ENCODE measurements at places on chromosomes 1 and 21.
A peak's percentile ranks its signal among the peaks of the same experiment; 100 is the strongest.

DNA sequence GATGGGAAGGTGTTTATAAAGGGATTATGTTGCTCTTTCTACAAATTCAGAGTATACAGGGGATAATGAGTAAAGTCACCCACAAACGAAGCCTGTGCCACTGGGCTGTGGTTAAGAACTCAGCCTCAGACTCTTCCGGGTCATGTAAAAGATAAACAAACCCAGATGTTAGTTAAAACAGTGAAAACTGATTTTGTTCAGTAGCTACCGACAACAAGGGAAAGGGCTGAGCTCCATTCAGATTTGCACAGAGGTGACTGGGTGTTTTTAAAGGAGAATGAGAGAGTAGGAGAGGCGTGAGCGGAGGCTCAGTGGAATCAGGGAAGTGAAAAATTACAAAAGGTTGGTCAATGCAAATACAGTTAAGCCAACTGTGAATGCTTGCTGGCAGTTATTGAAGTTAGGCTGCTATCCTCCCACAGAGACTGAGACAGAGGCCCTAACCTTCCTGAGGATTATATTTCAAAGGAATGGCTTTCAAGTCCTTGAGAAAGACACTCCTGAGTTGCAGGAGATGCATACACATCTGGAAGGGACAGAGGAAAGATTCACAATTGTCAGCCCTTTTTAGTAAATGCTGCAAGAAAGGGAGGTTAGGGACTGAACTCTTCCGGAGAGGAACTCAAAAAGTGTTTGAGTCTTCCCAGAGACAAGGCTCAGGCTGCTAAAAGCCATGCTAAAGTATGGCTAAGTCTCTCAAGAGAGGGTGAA is 29.9 kb upstream of the SAMD13 start:
- DNase-seq, result no peak

DNA sequence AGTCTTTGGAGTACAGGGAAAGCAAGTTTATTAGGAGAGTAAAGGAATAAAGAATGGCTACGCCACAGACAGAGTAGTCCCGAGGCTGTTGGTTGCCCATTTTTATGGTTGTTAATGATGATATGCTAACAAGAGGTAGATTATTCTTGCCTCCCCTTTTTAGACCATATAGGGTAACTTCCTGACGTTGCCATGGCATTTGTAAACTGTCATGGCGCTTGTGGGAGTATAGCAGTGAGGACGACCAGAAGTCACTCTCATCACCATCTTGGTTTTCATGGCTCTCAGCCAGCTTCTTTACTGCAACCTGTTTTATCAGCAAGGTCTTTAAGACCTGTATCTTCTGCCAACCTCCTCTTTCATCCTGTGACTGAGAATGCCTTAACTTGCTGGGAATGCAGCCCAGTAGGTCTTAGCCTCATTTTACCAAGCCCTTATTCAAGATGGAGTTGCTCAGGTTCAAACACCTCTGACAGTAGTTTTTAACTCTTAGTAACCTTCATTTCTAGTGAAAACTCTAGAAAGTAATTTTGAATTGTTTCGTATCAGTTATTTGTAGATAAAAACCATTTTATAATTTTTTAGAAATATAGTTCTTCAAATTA is 26.2 kb downstream of the TCP10L start:
- no peak for DNase-seq

DNA sequence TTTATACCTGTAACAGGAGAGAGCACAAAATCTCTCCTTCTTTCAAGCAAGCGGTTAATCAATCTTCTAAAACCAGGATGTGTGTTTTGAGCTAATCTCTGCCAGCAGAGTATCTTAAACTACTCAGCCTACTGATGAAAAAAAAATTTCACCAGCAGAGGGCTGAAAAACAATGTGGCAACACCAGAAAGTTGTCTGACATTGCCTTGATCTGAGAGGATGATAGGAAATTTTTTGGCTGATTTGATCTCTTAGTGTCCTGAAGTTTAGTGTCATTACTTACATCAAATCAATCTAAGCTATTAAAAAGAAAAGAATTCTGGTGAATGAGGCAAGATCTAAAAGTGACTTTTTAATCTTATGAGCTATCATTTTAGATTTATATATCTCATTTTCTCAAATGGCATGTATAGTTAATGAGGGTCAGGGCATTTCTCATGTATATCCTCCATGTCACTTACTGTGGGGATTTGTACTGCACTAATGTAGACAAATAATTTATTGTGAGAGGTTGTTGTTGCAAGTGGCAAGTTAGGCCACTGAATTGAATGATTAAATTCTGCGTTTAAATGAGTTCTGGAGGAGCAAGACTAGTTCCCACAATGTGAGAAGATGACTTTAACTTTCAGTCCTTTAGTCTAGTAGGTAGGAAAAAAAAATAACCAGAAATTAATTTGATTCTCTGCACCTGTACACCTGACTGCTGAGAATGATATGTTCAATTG is 10.9 kb downstream of the ADAMTS1 start:
- no peak for DNase-seq

DNA sequence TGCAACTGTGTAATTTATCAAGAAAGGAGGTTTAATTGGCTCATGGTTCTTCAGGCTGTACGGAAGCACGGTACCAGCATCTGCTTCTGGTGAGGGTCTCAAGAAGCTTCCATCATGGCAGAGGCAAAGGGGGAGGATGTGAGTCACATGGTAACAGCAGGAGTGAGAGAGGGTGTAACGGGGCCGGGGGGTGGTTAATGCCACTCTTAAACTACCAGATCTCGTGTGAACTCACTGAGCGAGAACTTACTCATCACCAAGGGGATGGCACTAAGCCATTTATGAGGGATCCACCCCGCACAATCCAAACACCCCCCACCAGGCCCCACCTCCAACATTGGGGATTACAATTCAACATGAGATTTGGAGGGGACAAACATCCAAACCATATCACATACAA is 21.0 kb upstream of the IFFO2 start:
- DNase-seq, result no peak

- peak; percentile 23 for DNase-seq
These were observed 26.8 kb downstream of the TMEM201 start for GRCh38 chr1:9615316-9616063.

DNA sequence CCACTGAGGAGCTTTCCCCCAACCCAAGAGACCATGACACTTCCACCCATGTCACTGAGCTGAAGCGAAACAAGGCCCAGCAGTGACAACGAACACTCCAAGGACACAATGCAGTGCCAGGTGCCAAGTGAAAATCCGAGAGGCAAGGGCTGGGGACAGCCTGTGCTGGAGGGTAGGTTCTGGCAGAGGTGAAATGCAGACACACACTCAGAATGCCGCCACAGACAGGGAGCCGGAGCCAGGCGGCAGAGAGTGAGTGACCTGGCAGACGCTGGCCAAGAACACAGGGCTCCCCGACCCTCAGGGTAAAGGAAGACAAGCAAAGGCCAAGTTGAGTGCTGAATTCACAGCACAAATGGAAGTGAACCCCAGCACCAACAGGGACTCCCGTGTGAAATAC is 78.9 kb downstream of the CD46 start:
- no peak for DNase-seq

GRCh38 chr1:67626861-67627235 is 58.2 kb upstream of the GADD45A start:
- DNase-seq, result no peak

GRCh38 chr1:61120246-61120840 is 38.0 kb downstream of the NFIA start:
- no peak for DNase-seq

- DNase-seq, result no peak
These were observed 73.6 kb upstream of the ZRANB2 start for GRCh38 chr1:71154429-71154828.

DNA sequence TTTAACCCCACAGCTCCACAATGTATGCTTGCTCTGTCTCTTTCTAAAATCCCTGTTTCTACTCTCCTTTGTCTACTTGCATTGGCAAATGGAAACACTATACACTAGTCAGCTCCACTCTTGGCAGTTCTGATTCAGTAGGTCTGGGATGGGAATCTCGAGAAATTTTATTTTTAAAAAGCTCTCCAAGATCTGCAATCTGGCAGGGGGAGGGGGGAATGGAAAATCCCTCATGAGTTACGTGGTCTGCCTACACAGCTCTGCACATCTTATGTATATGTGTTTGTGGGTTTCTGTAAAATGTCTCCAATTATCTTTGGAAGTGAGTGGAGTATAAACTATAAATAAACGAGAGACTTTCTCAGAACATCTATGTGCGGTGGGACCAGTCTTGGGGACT is 9.9 kb upstream of the GALNT2 start:
- no peak for DNase-seq

DNA sequence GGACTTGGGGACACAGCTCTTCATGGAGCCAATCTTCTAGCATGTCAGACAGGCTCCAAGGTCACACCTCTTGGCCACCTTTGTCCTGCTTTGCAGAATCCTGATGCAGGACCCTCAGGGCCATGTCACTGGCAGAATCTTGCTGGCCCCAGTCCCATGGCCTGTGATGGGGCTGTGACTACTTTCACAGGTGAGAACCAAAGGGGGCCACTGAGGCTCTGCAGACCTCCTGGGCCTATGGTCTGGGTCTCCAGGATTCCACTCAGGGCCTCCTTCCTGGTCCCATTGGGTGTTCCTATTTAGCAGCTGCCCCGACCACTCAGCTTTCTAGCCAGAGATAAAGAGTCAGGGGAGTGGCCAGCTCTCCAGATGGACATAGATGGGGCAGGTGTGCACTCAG is 238.7 kb downstream of the MATN1 start:
- no peak for DNase-seq

GRCh38 chr1:157291083-157291482 is 152.9 kb upstream of the ETV3 start:
- no peak for DNase-seq

DNA sequence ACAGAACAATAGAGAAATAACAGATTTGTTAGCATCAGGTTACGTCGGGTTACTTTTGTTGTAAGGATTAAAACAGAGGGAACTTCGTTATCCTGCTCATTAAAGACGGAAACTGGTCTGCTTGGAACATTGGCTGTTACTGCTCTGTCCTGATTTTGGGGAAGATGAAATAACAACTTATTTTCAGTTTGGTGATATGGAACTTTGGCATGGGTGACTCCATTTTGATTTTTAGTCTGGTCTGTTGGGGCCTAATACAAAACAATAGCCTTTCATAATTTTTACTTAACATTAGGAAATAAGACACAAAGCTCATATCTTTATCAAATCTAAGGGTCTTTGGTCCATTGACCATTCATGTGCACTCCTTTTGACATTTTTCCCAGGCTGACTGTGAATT is 220.5 kb upstream of the DUSP10 start:
- no peak for DNase-seq

DNA sequence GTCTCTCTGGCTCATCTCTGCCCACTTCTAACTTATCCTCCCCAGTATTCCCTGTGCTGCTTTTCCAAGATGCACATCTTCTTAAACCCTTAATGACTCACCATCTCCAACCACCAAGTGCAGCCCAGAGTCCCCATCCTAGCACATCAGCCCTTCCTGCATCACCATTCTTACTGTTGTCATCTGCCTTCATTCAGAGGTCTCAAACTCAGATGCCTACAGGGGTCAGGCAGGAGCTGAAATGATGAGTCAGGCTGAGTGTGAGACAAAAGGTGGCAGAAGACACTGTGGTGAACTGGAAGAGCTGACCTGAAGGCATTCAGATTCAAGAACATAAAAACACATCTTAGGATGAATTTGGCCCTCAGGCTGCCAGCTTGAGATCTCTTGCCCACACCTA is 34.6 kb downstream of the OLFML2B start:
- DNase-seq, result no peak

GRCh38 chr1:173356191-173356762 is 120.9 kb upstream of the PRDX6 start:
- no peak for DNase-seq

- DNase-seq, result no peak
These were observed 213.8 kb downstream of the GRIK1 start for GRCh38 chr21:29726044-29726443.

GRCh38 chr1:198467907-198468306 is 72.6 kb downstream of the ATP6V1G3 start:
- DNase-seq, result no peak

DNA sequence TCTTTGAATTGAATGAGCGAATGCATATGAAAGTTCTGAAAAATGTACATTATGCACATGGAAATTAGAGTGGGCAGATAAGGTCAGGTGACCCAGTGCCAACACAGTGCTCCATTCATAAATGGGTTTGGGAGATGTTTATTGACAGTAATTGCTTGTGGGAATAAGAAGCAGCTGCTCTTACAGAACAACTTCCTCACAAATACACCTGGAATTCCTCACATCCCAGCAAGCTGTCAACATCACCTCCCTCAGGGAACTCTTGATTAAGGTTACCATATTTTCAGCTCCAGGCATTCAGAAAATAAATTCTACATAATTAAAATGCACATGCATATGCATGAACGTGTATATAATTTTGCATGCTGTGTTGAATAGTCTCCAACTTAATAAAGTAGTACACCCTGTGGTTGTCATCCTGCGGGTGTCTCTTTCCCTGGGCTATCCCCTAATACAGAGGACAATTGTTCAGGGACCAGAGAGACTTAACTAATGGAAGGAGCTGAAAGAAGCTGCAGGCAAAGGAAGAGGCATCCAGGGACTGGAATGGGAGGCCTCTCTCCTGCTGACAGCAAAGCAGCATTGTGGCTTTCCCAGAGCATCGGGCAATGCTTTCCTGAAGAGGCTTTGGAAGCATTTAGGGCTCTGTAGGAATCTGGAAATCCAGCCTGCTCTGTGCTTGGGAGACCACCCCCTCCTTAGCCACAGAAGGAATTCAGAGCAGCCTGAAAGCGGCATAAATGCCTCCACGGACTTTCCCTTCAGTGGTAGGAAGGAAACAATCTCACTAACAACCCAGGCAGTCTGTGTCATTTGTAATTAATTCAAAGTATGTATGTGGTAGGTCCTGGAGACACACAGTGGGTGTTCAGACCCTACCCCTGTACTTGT is 55.2 kb upstream of the GNG12 start:
- DNase-seq, result no peak

DNA sequence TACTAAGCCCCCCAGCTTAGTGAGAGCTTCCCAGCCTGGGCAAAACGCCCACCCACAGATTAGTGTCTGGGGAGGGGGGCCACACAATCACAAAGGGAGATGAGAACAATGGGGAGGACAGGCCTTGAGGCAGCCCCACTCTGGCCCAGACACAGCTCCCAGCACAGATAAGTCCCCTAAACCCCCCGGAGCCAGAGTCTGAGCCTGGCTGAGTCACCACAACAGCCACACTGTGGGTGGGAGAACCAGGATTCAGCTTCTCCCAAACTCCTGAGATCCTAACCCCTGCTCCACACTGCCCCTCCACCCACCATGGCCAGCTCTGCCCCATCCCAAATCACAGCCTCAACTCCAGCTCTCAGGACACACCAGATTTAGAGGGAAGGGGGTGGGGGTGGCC is 4.2 kb downstream of the NECTIN4 start:
- no peak for DNase-seq

GRCh38 chr1:28144203-28145135 is 32.0 kb downstream of the PTAFR start:
- DNase-seq, result no peak

GRCh38 chr1:175174309-175175102 is 18.1 kb downstream of the KIAA0040 start:
- DNase-seq, result no peak

- DNase-seq, result no peak
These were observed 30.6 kb upstream of the TADA1 start for GRCh38 chr1:166906647-166907046.

- no peak for DNase-seq
These were observed 167.5 kb downstream of the TPR start for GRCh38 chr1:186207391-186208085.
